ENCODE measurements at places on chromosomes 12 and 14.

DNA sequence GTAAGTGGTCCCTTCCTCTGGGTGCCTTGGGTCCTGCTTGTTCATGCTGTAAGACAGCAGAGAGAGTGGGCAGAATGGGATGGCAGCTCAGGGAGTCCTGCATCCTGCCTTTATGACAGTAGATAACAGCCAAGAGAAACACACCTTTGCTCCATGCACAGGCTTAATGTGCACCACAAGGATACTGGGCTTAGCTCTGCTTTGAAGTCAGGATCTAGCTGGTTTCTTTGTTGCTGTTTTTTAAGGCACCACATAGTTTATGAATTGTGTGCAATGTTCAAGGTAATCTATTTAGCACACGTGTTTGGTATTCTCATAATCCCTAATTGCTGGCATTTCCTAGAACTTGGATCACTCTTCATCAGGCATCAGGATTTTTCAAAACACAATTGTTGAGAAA, 239.5 kb upstream of the DCN start:
- DNase-seq = no peak

- DNase-seq = no peak
Measured at GRCh38 chr12:65858831-65859230, 34.5 kb downstream of the HMGA2 start.

GRCh38 chr12:31966558-31967205, 7.5 kb downstream of the RESF1 start:
- no peak for DNase-seq

DNA sequence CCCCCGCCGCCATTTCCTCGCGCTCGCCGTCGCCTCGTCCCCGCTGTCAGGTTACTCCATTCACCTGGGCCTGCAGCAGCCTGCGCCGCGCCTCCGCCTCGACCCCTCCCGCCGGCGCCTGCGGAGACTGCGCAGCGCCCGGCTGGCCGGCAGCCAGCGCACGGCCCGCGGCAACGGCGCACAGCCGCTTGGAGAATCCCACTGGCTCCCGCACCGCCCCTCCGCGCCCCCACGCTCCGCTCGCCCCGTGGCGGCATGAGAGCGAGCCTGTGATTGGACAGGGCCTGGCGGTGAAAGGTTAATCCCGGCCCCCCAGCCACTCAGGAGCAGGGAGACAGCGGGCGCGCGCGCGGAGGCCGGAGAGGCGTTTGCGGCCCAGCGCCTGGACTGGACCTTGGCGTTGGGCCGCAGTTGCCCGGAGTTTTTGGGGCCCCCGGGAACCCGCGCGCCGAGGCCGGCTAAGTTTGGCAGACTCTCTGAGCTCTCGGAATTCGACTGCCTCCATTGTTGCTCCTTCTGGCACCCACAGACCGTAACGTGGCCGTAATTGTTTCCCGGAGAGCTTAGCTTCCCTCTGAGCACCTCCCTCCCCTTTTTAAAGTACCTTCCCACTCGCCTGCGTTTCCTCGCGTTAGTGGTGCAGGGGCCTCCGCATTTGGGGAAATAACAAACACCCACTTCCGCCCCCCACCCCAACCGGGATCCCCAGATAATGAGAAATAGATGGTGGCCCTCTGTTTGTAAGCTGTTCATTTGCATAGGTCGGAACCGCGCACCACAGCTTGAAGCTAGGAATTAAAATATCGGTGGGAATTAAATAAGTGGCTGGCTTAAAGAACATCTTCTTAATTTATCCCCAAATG, at the start of gene DICER1:
Gene DICER1, minus strand, starts transcription at position 203 of the 863 bp plus-strand sequence. CDS start 24,071 bp downstream, outside the sequence.
- DNase-seq = peak; percentile 98

GRCh38 chr12:1906579-1906978, 11.9 kb downstream of the CACNA2D4 start:
- no peak for DNase-seq

GRCh38 chr14:68714991-68715924, 77.6 kb downstream of the ZFP36L1 start:
- no peak for DNase-seq
